ENCODE measurements at places on chromosomes 3 and 15.
A peak's percentile ranks its signal among the peaks of the same experiment; 100 is the strongest.

GRCh38 chr3:42557854-42558253, 23.9 kb downstream of the SEC22C start:
- no peak for DNase-seq

- no peak for DNase-seq
Observed at GRCh38 chr3:42649783-42650182, 3.7 kb upstream of the ZBTB47 start.

GRCh38 chr3:6747017-6747416, 113.9 kb upstream of the GRM7 start:
- no peak for DNase-seq

DNA sequence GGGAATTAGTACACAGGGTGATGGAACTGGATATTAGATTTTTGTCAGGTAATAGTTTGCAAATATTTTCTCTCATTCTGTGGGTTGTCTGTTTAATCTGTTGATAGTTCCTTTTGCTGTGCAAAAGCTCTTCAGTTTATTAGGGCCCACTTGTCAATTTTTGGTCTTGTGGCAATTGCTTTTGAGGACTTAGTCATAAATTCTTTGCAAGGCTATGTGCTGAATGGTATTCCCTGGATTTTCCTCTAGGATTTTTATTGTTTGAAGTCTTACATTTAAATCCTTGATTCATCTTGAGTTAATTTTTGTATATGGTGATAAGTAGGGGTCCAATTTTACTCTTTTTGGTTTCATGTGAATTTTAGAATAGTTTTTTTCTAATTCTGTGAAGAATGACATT, 111.3 kb downstream of the ARRDC4 start:
- DNase-seq, result no peak

GRCh38 chr3:69012800-69013252, 658 bp downstream of the EOGT start:
- DNase-seq, result no peak

DNA sequence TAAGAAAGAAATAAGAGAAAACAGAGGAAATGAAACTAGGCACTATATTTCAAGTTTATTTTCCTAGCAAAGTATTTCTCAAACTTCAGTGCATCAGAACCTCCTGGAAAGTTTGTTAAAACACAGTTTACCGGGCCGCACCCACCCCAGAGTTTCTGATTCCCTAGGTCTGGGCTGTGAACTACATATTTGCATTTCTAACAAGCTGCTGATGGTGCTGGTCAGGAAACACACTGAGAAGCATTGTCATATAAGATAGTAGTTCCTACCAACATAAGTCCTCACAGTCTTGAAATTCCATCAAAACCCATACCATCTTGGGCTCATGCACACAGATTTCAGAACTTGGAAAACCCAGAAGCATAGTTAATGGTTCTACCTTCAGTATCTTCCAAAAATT, 8.3 kb downstream of the SLC9A9 start:
- no peak for DNase-seq

GRCh38 chr3:39752019-39752637, 57.3 kb upstream of the MYRIP start:
- DNase-seq, result no peak

DNA sequence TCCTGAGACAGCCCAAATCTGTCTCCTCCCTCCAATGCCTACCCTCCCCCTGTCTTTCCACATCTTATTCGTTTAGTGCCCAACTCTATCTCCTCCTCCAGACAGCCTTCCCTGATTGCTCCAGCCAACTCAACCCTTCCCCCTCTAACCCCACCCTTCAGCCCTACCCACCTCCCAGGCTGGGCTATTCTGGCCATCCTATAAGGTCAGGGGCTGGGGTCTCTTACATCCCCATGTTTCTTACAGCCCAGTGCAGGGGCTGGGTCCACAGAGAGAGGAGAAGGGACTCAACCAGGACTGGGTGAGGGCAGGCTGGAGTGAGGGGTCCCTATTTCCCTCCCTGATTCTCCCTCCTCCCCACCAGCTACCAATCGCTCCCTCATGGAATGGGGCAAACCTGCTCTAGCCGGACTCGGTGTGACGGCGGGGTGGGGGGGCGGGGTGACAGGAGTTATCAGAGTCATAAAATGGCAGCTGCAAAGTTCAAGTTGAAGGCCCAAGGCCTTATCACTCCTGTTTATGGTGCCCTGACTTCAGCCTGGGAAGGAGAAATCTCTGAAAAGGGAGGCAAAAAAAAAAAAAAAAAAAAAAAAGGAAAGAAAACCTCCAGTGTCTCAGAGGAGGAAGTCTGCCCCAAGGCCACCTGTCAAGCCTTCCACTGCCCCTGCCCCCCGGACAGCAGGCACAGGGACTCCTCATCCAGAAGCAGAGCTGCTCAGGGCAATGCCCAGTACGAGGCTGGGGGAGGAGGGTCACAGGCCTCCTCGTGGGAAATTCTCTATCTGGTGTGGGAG, 2.1 kb downstream of the VIPR1 start:
- no peak for DNase-seq

- DNase-seq, result peak; percentile 29
Observed at GRCh38 chr3:179148616-179149405, 654 bp downstream of the PIK3CA start.

- no peak for DNase-seq
Observed at GRCh38 chr3:73271-73670, 123.3 kb upstream of the CHL1 start.

GRCh38 chr3:10504171-10505049, 976 bp downstream of the ATP2B2 start:
- no peak for DNase-seq

DNA sequence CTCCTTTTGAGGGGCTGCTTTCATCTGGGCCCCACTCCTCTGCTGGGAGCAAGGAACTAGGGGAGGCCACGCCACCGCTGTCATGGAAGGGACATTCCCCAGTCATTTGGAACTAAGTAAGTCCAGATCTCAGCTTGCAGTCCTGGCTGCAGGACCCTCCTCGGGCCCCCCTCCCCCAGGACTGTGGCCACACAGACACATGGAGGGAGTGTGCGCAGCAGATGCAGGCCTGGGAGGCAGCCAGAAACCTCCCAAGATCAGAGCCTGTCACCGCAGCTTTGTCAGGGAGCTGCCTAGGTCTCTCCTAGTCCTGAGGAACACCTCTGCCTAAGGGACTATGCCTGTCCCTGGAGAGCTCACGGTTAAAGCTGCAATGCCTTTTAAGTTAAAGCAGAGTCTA, 7.3 kb upstream of the SEMA3F start:
- DNase-seq, result no peak

DNA sequence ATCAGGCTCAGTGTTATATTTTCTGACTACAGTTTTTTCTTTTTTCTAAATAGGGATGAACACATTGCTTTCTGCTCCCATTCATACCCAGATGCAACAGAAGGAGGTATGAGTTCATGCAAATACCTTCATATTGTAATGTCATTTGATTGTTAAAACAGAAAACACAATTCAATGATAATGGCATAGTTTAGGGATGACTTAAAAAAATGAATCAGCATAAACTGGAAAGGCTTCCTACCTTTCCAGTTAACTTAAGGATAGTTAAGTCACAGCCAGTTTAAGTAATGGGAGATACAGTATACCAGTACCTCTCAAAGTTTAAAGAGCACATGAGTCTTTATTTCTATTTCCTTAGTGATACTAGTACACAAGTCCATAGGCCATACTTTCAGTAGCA, 24.9 kb downstream of the KNL1 start:
- no peak for DNase-seq

GRCh38 chr3:105349684-105350387, 16.9 kb upstream of the ALCAM start:
- DNase-seq, result no peak

DNA sequence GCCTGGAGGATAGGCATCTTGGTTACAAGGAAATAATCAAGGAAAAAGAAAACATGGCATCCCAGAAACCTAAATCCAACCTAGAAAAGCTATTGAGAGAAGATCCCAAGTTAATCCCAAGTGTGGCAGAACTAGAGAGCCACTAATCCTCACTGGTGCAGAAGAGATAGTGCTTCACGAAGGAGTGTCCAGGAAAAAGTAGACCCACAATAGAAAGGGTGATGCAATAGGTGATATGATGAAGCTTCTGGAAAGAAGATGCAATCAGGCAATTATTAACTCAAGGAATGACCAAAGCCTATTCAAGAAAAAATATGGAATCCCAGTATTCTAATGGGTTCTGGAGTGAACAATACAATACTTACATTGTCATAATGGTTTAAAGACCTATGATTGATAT, 95.2 kb downstream of the AQP9 start:
- DNase-seq, result no peak
